ENCODE measurements at places on chromosomes 4 and X. TPM values are rescaled to one million over a fixed set of nuclear protein-coding genes. Genes with fewer than 3 reads are reported as not detected.
A peak's percentile ranks its signal among the peaks of the same experiment; 100 is the strongest.

GRCh38 chr4:185956544-185956940 lies 112.4 kb upstream of the TLR3 start:
- no peak for DNase-seq
- H3K4me3 ChIP-seq: no peak overlapping the region
- no peaks in the 10 kb centered on the region for H3K4me1 ChIP-seq
- H3K27ac ChIP-seq: no peak overlapping the region

DNA sequence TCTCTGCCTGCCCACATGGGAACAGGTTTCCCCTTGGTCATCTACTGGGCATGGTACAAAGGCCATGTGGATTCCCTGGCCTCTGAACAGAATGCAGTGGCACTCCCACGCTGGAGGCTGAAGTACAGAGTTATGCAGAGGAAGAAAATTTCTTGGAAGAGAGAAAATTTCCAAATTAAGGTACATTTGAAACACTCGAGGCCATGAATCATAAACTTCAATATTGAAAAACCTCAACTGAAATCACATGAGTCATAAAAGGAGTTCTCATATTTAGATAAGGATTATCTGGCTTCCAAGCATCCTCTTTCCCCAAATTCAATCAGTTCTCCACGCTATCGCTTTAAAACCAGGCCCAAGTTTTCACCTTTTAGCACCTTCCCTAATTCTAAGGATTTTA lies 28.1 kb upstream of the TXK start:
- DNase-seq: no peak
- H3K4me1 ChIP-seq: no peaks in the 10 kb centered on the region
- H3K36me3 ChIP-seq: peaks cover 4% of the 10 kb centered on the region
- H3K27me3 ChIP-seq: no peaks in the 10 kb centered on the region
- no peak overlapping the region for H3K27ac ChIP-seq

DNA sequence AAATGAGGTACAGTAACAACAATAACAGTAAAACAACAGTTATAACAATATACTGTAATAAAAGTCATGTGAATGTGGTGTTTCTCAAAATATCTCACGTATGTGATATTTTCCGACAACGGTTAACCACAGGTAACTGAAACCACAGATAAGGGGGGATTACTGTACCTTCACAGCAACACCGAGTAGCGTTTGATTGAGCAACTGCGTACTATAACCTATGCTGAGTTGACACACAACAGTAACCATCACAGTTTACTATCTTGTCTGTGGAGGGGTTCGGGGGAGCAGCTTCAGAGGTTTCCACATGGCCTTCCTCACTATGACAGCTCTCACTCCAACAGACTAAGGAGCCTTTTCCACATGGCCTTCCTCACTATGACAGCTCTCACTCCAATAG lies 13.4 kb downstream of the RBMX2 start:
- no peak overlapping the region for H3K4me3 ChIP-seq
- no peak overlapping the region for H3K27ac ChIP-seq
- H3K36me3 ChIP-seq: peaks cover 7% of the 10 kb centered on the region
- H3K4me1 ChIP-seq: no peaks in the 10 kb centered on the region

DNA sequence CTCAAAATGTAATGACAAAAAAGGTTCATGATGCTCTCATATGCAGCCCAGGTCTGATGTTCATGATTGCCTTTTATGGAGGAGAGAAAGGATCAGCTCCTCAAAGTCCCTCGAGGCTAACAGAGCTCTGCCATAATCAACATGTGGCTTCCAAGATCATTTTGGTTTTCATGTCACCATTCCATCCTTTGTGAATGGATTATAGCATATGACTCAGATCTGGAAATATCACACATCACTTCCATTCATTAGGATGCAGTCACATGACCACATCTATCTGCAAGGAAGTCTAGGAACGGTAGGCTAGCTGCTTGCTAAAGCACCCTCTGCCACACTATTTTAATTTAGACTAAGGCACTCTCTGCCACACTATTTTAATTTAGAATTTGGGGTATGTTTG lies 77.6 kb downstream of the COX18 start:
- no peak overlapping the region for H3K4me3 ChIP-seq
- H3K27ac ChIP-seq: no peak overlapping the region
- DNase-seq: no peak

GRCh38 chr4:1727117-1728031 lies 6.1 kb downstream of the TACC3 start:
- peak; percentile 41 for DNase-seq

- H3K27me3 ChIP-seq: no peaks in the 10 kb centered on the region
- H3K4me1 ChIP-seq: peaks cover 4% of the 10 kb centered on the region
- peaks cover 31% of the 10 kb centered on the region for H3K36me3 ChIP-seq
- H3K27ac ChIP-seq: no peak overlapping the region
Observed at GRCh38 chr4:8403173-8403753, 37.3 kb downstream of the ACOX3 start.

USP26 gene
- total RNA-seq: not detected

GYPB gene
- total RNA-seq: 16.7 TPM

BEX5 gene
- 8.8 TPM for total RNA-seq

EDA gene
- 4.7 TPM for total RNA-seq

Data from lung (tissue), 17 donors.